ENCODE measurements at places on chromosomes 7 and 10.
A peak's percentile ranks its signal among the peaks of the same experiment; 100 is the strongest.

- DNase-seq: no peak
Observed at GRCh38 chr10:85979598-85979997, 387.0 kb downstream of the GRID1 start.

DNA sequence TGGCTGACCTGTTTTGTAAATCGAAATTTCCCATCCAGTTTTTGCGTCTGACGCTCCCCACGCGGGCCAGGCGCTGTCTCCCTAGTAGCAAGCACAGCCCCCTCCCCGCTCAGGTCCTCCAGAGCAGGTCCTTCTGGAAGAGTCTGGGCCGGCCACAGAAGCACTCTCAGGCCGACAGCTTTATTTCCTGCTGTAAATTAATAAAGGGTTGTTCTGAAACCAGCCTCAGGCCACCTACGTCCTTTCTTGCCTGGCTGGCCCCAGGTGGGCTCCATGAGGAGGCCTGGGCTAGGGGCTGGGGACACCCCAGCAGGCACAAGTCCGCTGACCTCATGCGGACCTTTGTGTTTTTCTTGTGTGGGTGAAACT lies 35.2 kb downstream of the CAMK2B start:
- DNase-seq: no peak

GRCh38 chr7:52017802-52018679 lies 701.4 kb upstream of the COBL start:
- no peak for DNase-seq

DNA sequence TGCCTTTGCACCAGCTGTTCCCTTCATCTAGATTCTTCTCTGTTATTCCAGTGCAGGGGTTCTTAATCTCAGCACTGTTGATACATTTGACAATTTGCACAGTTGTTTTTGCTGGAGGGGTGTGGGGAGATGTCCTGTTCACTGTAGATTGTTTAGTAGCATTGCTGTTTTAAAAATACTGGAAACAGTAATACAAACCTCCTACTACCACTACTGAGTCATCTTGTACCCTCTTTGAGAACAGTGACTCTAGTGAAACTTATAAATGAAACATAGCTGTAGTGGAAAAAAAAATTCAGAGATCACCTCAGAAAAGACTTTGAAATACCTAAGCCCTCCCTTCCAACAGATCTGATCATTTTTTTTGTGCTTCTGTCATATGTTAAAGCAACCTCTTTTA lies 154.8 kb upstream of the TMEM196 start:
- no peak for DNase-seq

DNA sequence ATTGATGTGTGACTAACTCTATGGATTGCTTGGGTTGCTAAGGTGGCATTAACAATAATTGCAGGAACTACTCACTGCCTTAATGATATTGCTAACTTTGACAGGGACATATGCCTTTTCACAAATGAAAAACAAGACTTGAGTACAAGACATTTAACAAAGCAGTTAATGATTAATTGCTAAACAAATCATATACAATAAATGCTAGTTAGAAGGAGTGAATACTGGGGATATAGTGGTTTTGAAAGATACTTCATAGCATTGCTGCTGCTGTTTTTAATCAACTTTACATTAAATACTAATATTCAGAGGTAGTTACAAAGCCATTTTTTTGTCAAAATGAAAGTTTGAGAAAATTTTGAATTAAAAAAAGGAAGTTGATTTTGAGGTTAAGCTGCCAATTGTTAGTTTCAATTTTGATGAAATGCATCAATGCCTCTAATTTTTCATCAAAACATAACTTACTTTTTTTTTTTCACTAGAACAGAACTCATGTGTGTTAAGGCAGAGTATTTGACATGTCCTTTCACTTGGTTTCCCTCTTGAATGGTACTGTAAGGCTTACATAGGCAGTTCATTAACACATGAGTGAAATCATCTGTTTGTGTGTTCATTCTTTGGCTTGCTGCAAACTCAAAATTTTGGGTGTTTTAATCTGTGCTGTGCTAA lies 106.2 kb upstream of the SEMA3D start:
- no peak for DNase-seq

DNA sequence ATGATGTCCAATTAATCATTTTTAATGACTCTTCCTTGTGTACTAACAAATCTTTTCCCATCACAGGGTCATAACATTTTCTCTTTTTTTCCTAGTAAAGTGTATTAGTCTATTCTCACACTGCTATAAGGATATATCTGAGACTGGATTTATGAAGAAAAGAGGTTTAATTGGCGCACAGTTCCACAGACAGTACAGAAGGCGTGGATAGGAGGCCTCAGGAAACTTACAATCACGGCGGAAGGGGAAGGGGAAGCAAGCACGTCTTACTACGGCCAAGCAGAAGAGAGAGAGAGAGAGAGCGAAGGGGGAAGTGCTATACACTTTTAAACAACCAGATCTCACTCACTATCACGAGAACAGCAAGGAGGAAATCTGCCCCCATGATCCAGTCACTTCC lies 359.4 kb upstream of the NFE2L3 start:
- no peak for DNase-seq

DNA sequence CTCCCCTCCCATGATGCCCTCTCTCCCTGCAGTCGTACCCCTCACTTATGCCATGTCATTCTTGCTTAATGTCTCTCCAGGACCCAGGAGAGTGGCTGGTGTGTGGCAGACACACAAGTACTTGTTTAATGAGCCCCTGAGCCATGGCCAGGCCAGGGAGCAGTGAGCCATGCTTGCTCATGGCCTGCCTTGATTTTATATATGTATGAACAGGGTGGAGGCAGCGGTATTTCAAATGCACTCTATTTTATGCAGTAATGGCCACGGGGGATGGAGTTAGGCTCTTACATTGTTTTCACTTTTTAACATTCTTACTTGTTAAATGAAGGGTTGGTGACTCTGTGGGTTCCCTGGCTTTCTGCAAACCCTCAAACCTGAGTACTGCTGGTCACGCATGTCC lies 144.8 kb downstream of the FANK1 start:
- no peak for DNase-seq

DNA sequence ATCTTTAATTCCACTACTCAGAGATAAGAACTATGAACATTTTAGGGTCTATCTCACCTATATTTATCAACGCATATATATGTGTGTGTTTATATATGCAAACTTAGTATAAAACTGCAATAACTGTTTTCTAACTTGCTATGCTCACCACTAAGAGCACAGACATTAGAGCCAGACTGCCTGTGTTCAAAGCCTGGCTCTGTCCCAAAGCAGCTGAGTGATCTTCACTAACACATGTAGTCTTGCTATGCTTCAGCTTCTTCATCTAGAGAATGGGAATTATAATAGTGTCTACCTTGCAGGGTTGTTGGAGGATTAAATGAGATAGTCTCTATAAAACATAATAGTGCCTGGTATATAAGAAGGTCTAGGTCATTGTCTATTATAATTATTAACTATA lies 165.5 kb downstream of the MAGI2 start:
- DNase-seq: no peak

GRCh38 chr7:39623732-39624441 lies 515 bp downstream of the RALA start:
- DNase-seq: no peak

GRCh38 chr10:126075009-126075408 lies 178.6 kb downstream of the FANK1 start:
- DNase-seq: no peak

GRCh38 chr7:132897093-132897687 lies 184.7 kb downstream of the CHCHD3 start:
- no peak for DNase-seq

- no peak for DNase-seq
Observed at GRCh38 chr10:98570834-98571233, 124.1 kb upstream of the HPS1 start.

DNA sequence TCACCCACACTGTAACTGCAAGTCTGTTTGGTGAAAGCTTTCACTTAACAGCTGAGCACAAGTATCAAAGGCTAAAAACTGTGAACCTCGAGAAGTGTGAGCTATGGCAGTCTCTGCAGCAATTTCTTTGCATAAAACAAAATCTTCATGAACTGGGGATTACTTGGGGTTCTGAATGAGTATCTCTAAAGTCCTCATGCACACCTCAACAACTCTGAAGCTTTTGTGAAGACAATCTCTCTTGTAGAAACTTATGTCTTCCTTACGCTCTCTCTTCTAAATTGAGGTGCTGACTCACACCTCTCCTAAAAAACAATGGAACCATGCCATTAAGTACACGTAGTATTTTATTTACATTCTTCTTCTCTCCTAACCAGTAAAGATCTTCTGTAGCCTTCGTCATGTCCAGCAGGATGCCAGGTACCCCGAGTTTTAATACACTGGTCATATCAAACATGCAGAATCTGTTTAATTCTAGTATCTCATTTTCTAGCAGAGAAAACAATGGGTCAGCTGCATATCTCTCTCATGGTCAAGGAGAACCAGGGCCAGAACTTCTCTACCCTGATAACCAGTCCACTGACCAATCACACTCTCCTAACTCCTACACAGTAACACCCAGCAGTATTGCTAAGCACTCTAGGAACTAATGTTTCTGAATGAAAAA lies 76.9 kb downstream of the UBE2H start:
- no peak for DNase-seq

- no peak for DNase-seq
Observed at GRCh38 chr7:32108651-32109050, 38.4 kb upstream of the PDE1C start.

- DNase-seq: no peak
Observed at GRCh38 chr10:120422457-120422856, 34.6 kb upstream of the PLPP4 start.

- no peak for DNase-seq
Observed at GRCh38 chr10:8298896-8299570, 244.5 kb downstream of the GATA3 start.

- DNase-seq: no peak
Observed at GRCh38 chr7:130641497-130641896, 27.1 kb downstream of the COPG2 start.

GRCh38 chr10:19922236-19922963 lies 106.2 kb downstream of the PLXDC2 start:
- no peak for DNase-seq

- no peak for DNase-seq
Observed at GRCh38 chr10:124345521-124345920, 73.2 kb downstream of the OAT start.

- DNase-seq: no peak
Observed at GRCh38 chr7:121107923-121108498, 119.5 kb downstream of the CPED1 start.

DNA sequence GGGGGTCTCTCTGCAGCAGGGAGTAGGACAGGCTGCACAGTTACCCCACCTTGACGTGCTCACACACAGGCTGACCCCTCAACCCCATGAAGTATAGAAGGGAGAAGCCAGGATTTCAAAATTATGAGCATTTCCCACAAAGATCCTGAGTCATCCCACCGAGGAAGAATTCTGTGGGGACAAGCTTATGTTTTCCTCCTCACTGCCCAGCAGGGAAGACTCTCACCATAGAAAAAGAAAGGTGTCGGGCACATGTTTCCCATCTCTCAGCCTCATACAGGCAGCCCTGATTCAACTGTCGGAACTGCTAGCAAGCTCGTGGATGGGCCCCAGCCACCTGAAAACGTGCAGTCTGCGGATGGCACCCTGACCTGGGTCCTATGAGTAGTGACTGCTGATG lies 499.7 kb upstream of the MKI67 start:
- DNase-seq: no peak

- peak; percentile 27 for DNase-seq
Observed at GRCh38 chr7:3065724-3066143, 22.1 kb upstream of the CARD11 start.

GRCh38 chr7:35537067-35538023 lies 157.6 kb downstream of the HERPUD2 start:
- DNase-seq: peak; percentile 75

GRCh38 chr7:124449896-124450295 lies 315.7 kb downstream of the GPR37 start:
- DNase-seq: no peak

GRCh38 chr7:82818171-82818570 lies 344.5 kb downstream of the PCLO start:
- no peak for DNase-seq

- no peak for DNase-seq
Observed at GRCh38 chr10:126935263-126935946, 30.2 kb downstream of the DOCK1 start.

GRCh38 chr10:5291501-5292195 lies 73.1 kb upstream of the UCN3 start:
- DNase-seq: no peak

DNA sequence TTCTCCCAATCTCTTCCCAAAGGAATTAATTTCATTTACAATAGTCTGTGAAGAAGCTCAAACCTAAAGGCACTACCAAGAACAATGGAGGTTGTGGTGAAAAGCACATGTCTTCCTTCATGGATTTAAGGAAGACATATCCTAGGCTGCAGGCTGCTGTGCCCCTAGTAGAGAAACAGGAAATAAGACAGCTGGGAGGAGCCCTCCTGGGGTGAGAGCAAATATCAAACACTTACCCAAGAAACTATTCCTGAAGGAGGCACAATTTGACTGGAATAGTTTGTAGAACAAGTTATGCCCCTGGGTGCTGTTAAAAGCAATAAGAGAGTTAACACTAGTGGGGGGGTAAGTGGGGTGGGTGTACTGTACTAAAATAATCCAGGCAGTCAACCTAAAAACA lies 30.1 kb downstream of the PDZD8 start:
- no peak for DNase-seq
